Smooth muscle cell of the umbilical artery (primary cell): ENCODE measurements at places on chromosomes 1 and 21. TPM values are rescaled to one million over a fixed set of nuclear protein-coding genes. Genes with fewer than 3 reads are reported as not detected.

The NPHS2 gene
- total RNA-seq, result not detected in 2 replicates

The SYNC gene
- 44.5 and 61.5 TPM in 2 replicates for total RNA-seq

The FCRL4 gene
- total RNA-seq, result not detected in 2 replicates

The PTPN22 gene
- total RNA-seq, result 1.5 and 4.8 TPM in 2 replicates

The ZNF496 gene
- total RNA-seq, result 12.8 and 19.7 TPM in 2 replicates

The FAM72D gene
- 0.59 and 1.4 TPM in 2 replicates for total RNA-seq
